Trophoblast cell (in vitro differentiated cells and primary cell): ENCODE measurements at places on chromosomes 4 and X.

DNA sequence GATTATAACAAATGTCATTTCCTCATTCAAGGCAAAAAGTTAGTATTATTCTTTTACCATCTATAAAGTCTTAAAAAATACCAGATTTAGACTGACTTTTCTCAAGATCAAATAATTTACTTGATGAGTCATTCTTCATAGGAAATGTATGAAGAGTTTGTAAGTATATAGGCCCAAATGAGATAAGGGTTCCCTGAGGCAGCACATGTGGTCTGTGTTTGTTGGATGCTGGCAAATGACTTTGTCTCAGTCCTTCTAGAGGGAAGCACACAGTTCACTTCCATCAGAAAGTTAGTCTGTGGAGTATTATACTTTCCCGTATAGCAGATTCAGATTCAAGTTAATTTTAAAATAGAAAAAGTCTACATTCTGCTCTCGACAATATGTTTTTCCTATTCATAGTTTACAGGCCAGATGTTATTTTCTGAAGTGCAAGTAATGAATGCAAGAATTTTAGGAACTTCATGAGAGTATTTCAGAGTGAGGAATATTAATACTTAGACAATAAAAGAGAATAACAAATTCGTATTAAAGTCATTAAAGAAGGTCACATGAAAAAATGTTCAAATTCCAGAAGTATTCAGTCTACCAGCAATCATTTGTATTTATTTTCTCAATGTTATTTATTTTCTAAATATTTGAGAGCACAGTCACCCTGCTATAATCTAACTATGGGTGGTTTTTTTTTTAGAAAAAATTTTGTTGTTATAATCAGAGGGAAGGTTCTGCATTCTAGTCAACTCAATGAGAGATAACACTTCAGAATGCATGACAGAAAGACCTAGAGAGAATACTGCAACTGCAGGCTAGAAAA lies 601.8 kb upstream of the ZFP42 start:
- DNase-seq: peak; percentile 29

DNA sequence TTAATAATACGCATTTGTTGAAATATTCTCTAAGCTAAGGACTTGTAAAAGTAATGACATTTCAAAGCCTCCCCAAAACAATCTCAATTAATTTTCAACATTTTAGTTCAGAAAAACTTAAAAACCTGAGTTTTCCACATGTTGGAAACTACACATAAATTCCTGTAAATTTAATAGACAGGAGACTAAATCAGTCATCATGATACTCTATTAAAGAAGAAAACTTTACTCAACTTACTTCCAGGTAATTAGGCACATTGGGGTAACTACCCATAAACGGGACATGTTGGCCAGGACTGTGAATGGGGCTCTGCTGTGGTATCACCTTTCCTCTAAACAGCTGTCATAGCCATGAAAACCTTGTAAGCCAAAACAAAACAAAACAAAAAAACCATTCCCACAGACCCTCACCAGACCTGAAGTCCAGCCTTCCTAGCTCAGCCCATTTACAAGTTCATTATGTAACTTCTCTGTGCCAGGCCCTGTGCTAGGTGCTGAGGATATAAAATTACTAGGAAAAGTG lies 96.4 kb upstream of the SMIM10 start:
- DNase-seq: no peak

GRCh38 chr4:17117746-17118145 lies 219.3 kb upstream of the LDB2 start:
- no peak for DNase-seq

- peak; percentile 68 for DNase-seq
These were observed 117.3 kb downstream of the DRD5 start for GRCh38 chr4:9898596-9899305.

DNA sequence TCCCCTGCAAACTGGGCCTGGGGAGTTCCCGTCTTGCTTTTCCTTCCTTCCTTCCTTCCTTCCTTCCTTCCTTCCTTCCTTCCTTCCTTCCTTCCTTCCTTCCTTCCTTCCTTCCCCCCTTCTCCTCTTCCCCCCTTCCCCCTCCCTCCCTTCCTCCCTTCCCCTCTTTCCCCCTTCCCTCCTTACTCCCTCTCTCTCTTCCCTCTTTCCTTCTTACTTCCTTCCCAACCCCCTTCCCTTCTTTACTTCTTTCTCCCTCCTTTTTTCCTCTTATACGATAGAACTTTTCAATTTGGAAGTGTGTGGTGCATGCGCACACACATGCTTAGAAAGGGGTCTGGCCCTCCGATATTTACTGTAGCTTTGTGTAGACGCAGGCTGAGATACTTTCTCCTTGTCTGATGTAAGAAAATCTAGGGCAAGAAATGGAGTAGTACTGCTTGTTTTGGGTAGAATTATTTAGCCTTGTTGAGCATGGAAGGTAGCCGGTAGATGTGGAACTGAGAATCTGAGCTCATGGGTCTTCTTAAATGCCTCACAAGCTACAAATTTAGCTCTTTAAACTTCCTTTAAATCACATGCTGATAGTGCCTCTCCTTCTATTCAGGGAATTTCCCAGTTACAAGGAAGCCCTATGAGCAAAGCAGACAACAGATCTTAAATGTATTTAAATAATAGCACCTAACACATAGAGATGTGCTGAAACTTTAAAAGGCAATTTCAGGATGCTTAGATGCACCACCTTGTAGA lies 189.6 kb downstream of the GPAT3 start:
- no peak for DNase-seq

- DNase-seq: no peak
These were observed 7.4 kb downstream of the LPAR4 start for GRCh38 chrX:78754917-78755316.

GRCh38 chrX:108439426-108439942 lies at the start of gene COL4A5:
Gene COL4A5 (plus strand): TSS chrX:108439838. CDS start chrX:108440126, 288 bp downstream.
- DNase-seq: peak; percentile 42

GRCh38 chr4:9994246-9994847 lies 26.9 kb downstream of the SLC2A9 start:
- no peak for DNase-seq

DNA sequence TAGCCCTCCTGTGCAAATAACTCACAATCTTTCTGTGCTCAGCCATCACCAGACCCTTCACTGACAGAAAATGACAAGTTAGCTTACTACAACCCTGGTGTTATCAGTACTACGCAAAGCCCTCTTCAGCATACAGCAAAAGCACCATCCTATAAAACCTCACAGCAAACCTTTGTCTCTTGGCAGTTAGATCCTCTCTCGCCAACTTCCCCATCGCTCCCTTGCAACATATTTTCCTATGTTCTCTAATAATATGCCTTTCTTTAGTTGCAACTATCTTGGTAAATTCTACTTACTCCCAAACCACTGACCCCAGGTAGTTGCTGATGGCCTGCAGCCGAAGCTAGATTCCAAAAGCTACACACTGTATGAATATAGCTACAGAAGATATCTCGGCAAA lies 856.9 kb upstream of the FRG1 start:
- DNase-seq: no peak

GRCh38 chr4:2337896-2338295 lies 76.0 kb upstream of the MXD4 start:
- no peak for DNase-seq

DNA sequence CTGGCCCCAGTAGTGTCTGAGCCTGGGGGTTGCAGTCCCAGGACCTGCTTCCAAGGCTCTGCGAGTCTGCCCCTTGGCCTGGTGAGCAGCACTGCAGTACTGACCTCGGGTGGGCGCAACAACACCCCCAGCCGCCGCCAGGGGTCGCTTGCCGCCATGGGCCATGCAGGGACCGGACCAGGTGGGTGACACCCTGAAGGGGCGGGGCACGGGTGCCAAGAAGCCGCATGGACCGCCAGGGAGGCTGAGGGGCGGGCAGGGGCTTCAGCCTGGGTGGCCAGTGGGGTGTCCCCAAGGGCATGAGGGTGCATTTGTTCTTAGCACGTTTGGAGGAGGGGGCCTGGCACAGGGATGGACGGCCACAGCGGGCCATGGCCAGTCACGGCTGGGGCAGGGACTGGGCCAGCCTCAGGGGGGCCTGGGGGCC lies 25.0 kb downstream of the TACC3 start:
- DNase-seq: peak; percentile 61

- no peak for DNase-seq
These were observed 66.3 kb downstream of the GAB1 start for GRCh38 chr4:143402776-143403552.

DNA sequence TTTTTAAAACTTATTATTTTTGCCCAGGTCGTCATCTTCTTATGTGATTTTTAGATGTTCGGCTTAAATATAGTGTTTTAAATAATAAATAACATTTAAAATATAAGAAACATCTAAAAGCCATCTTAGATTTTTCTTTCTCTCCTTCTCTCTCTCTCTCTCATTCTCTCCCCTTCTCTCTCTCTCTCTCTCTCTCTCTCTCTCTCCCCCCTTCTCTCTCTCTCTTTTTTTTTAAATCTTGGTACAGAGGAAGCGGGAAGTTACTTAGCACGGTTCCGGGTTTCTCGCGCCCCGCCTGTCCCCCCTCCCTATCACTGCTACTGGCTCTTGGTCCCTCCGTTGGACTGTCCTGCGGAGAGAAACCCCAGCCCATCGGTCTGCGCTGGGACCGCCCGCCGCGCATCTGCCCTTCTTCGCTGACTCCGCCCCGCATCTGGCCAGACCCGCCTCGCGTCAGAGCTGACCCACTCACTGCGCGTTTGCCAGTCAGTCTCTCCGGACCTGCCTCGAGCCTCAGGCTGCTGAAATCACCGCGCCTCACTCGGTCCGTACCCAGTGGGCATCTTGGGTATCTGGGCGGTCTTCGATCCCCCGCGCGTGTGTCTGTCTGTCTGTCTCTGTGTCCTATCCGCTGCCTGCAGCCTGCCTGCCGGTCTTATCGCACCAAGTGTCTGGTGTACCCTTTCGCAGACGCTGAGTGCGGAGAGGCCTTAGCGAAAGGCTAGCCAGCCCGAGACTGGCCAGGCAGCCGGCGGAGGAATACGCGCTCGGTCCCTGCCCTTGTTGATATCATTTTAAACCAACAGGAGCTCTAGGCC lies at the start of gene PABPC5:
Gene PABPC5 (plus strand): TSS at position 489 of the 818 bp plus-strand sequence. CDS start 739 bp downstream, outside the sequence.
- no peak for DNase-seq

DNA sequence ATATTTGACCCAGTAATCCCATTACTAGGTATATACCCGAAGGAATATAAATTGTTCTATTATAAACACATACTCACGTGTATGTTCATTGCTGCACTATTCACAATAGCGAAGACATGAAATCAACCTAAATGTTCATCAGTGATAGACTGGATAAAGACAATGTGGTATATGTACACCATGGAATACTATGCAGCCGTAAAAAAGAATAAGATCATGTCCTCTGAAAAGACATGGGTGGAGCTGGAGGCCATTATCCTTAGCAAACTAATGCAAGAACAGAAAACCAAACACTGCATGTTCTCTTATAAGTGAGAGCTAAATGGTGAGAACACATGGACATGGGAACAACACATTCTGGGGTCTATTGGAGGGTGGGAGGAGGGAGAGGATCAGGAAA lies 36.5 kb downstream of the NUDT9 start:
- no peak for DNase-seq

GRCh38 chrX:12877386-12877785 lies 10.5 kb downstream of the TLR7 start:
- DNase-seq: no peak

DNA sequence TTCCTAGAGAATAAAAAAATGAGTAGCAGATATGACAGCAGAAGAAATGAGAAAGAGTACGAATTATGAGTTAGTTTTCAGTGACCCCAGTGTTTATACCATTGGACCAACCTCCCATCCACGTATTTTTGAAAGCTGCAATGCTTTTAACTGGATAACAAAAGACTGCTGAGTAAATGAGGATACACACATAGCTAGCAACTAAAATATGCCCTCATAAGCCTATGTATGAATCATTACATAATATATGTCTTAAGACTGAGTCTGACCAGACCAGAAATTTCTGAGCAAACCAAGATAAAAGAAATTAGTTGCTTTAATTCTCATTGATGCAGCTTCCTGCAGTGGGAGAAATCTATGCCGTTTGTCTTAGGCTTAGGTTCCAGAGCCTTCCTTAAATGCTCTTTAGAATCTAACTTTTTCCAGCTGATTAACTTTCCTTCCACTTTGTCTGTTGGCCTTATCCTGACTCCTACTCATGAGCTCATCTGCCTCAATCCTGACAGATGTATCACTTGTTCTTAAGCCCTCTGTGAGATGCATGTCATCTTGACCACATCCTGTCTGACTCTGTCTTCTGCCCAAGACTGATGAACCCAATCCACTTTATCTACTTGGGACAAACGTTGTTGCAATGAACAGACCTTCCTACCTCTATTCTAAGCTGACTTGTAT lies 301.4 kb upstream of the AADAT start:
- no peak for DNase-seq

DNA sequence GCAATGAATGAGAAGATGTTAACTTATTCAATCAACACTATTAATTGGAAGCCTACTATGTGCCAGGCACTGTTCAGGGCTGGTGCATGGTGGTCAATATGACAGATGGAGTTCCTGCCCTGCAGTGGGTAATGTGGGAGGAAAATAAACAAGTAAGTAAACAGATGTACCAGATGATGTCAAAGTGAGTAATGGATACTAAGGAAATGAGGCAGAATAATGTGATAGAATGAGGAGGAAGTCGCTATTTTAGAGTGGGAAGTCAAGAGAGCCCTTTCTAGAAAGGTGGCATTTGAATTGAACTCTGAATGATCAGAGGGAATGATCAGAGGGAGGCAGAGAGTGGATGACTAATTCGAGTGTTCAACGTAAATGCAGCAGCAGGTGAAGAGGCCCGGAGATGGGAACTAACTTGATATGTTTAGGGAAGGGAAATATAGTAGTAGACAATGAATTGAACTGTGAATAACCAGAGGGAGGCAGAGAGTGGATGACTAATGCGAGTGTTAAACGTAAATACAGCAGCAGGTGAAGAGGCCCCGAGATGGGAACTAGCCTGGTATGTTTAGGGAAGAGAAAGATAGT lies 48.3 kb downstream of the HMGB3 start:
- no peak for DNase-seq

- no peak for DNase-seq
These were observed 595.3 kb downstream of the ARAP2 start for GRCh38 chr4:35649011-35649410.

GRCh38 chr4:69156913-69157312 lies 57.6 kb downstream of the UGT2B11 start:
- DNase-seq: peak; percentile 21

DNA sequence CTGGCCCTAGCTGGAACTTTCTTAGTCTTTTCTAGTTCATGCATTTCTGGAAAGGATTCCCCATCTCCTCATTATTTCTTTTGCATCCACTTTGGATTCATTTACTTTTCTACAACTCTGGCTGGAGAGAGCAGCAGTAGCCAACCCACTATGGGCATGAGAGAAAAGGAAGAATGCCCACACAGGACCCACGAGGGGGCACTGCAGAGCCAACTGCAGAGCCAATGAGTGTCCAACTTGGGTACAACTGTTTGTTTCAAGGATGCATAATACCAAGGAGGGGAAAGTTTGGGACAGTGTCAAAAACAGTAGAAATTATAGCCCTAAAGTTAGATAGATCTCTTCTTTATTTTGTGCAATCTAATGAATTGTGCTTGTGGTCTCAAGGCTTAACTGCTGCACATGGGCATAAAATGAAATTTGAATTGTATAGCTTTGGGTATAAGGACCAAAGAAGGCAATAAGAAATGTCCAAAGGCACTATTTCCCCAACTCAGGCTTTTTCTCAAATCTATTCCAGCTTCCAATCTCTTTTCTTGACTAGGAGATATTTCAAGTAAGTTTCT lies 230.6 kb downstream of the NSUN7 start:
- peak; percentile 48 for DNase-seq
